ENCODE measurements at places on chromosomes 3 and 15. TPM values are rescaled to one million over a fixed set of nuclear protein-coding genes. Genes with fewer than 3 reads are reported as not detected.

DUOX2 gene
- polyA plus RNA-seq: 0.04 TPM

- H3K4me1 ChIP-seq: no peaks in the 10 kb centered on the region
- H3K27ac ChIP-seq: no peak overlapping the region
- no peaks in the 10 kb centered on the region for H3K36me3 ChIP-seq
- no peak for DNase-seq
- H3K4me3 ChIP-seq: no peak overlapping the region
Observed at GRCh38 chr3:60536420-60536819, 714.8 kb downstream of the FHIT start.

DNA sequence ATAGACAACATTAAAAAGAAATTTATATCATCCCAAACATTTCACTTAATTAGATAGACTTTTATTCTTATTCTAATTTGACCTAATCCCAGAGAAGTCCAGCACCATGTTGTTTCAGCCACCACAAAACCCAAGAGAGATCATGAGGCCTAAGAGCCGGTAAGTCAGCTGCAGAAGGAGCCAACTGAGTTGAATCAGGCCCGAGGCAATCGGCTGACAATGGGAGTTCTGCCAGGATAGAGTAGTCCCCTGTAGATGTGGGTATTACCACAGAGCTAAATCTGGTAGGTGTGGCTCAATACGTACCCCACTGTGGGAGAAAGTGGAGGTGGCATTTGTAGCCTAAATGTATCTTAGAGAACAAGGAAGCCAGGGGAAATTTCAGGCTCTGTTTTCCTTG is 49.7 kb upstream of the UMPS start:
- no peak for DNase-seq
- peaks cover 13% of the 10 kb centered on the region for H3K4me1 ChIP-seq
- no peaks in the 10 kb centered on the region for H3K27me3 ChIP-seq
- H3K27ac ChIP-seq: no peak overlapping the region
- no peak overlapping the region for H3K4me3 ChIP-seq
- H3K36me3 ChIP-seq: peaks cover 42% of the 10 kb centered on the region

DNA sequence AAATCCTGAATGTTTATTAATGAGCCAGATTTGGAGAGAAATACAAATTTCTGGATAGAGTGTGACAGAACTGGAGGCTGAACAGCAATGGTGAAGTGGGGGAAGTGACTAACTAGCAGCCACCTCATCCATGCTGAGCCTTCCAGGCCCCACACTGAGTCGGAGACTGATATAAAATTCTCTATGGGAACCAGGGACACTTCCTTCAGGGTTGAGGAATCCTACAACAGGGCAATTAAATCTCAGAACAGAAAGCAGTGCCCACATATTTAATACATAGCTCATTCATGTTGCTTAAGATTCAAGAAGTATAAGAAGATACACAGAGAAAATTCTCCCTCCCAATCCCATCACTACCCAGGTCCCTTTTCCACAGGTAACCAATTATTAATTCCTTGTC is 49.3 kb downstream of the HACD2 start:
- H3K27ac ChIP-seq: no peak overlapping the region
- no peak overlapping the region for H3K4me3 ChIP-seq
- H3K36me3 ChIP-seq: no peaks in the 10 kb centered on the region
- no peaks in the 10 kb centered on the region for H3K27me3 ChIP-seq
